ENCODE measurements at places on chromosomes 3 and 15.

- no peak for DNase-seq
Observed at GRCh38 chr15:83449250-83449671, 2.1 kb downstream of the SH3GL3 start.

DNA sequence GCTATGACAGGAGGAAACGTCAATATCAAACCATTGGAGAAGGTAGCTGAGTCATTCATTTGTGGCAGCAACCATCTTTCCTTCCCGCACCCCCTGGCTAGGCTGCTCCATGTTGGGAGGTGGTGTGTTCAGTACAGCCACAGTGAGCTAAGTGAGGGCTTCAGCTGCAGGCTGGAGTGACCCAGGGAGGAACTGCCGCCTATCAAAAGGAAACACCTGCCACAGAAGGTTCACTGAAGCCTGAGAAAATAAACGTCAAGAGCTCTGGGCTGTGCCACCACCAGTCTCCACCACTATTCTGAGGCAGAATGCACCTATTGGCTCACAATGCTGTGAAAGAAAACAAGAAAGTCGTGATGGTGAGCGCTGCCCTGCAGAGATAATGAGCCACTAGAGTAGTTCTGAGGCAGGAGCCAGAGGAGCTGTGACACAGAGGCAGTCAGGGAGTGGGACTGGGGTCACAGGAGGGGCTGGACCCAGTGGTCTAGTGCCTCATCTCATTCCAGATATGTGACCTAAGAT lies 34.8 kb upstream of the CD47 start:
- no peak for DNase-seq

DNA sequence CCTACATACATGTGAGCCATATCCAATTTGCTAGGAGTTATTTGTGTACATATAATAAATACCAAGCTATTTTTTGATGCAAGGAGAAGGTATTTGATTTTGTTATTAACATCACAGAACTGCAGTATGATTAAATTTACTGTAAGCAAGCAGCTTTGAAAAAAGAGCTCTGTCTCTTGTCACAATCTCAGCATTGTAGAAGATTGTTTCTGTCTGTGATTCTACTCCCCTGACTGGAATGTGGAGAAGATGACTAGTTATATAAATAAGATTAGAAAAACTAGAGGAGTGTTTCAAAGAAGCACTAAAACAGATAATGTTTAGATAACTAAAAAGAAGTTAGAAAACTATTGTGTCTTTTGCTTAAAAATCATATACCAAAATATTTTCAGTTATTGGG lies 17.1 kb upstream of the DCBLD2 start:
- DNase-seq: peak; percentile 69

DNA sequence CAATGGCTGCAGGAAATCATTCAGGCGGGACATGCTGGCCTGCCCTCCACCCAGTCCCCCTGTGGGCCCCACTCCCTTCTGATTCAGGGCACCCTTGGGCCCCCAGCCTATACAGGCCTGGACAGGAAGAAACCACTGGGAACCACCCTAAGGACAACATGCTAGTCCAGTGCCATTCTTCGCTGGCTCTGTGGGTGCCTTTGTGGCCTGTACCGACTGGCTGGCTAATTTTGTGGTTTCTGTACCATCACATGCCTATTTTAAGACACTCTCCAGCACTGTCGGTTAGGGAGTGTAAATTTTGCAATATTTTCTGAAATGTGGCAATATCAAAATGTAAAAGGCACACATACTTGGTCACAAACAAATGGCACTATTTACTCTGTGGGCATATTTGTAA lies 61.4 kb upstream of the POLG start:
- no peak for DNase-seq

DNA sequence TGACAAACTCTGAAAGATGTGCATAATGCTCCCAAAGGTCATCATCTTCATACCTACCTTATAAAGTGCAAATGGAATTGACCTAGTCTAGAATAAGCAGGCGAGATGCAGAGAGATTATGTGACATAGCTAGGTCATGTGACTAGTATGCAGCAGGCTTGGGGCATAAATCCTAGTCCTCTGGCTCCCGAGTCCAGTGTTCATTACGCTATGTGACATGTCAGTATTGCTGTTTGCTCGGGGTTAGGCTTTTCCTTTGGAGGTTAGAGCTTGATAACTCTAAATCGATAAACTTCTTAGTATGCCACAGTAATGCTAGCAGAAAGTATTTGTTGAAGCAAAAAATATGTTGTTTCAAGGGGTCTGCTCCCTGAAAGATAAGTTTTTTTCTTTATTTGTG lies 481.7 kb upstream of the TPRG1 start:
- DNase-seq: no peak

GRCh38 chr15:49163678-49164077 lies 6.4 kb upstream of the GALK2 start:
- no peak for DNase-seq

GRCh38 chr3:17832016-17832415 lies 89.6 kb upstream of the TBC1D5 start:
- no peak for DNase-seq

- DNase-seq: peak; percentile 79
Observed at GRCh38 chr3:185280572-185281365, 26.9 kb upstream of the EHHADH start.

DNA sequence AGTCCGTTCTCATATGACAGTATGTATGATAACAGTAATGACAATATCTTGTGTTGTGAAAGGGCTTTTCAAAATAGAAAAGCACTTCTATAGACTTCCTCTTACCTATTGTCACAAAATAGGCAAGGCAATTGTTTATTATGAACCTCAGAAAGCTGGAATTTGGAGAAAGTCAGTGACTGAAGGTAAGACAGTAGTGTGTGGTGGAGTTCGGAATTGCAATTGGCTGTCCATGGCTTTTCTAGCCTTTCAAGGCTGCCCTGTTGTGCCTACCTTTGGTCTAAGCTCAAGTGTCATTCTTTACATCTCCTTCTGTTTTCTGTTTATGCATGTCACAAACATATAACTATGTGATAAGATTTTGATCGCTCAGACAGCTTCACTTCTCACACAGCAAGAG lies 219.3 kb upstream of the NR2E3 start:
- DNase-seq: no peak

DNA sequence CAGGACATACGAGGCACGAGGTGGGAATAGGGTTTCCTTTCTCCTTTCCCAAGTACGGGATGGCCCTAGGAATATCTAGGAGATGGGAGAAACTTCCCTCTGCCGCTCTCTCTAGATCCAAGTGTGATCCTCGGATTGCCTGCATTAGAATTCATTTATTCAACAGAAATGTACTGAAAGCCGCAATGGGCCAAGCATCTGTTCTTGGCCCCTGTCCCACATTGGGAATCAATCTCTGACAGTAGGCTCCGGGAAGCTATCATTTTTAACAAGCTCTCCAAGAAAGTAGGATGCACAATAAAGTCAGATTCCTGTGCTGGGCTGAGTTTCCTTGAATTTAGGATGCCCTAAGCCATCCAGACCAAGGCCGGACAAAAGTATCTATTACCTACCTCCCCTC lies 37.2 kb upstream of the CA12 start:
- no peak for DNase-seq

- no peak for DNase-seq
Observed at GRCh38 chr15:81052046-81052445, 51.3 kb downstream of the TLNRD1 start.

DNA sequence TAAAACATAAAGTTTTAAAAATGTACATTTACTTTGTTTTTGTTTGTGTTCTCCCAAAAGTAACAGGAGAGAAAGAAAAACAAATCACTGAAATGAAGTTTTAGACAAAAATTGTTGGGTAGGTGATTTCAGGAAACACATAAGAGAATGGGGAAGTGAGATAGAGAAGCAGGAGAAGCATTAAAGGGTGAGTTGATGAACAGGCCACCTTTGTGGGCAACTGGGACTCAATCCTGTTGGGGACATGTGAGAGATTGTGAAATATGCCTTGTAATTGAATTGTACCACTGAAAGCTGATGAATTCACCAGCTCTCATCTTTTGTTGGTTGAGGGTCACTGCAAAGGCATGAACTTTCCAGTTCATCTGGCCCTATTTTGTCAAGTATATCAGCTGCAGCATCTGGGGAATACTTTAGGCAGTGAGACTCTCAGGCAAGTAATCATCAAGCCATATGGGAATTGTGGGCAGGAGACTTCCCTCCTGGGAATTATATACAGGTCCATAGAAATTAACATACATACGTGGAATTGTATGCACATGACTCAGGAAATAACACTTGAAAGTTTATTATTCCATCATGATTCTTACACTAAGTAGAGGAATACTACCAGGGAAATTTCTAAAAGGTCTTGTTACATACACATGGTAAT lies 181.0 kb downstream of the ZBBX start:
- DNase-seq: no peak

DNA sequence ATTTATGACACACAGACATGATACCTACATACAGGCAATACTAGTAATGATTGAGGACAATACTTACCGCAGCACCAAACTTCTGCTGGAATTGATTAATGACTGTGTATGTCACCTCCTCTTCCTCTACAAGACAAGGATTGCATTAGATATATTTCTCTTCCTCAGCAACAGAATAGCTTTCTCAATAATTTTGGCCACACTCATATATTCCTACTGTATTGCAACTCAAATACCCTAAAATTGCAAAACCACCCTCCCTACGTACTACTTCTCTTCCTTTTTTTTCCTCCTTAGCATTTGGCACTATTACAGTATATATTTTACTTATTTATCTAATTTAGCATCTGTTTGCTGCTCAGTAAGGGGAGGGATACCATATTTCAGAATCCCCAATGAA lies 14.8 kb downstream of the EXD1 start:
- no peak for DNase-seq

- DNase-seq: no peak
Observed at GRCh38 chr3:134965865-134966481, 170.9 kb downstream of the EPHB1 start.

GRCh38 chr3:4956738-4957137 lies 22.5 kb upstream of the BHLHE40 start:
- no peak for DNase-seq

DNA sequence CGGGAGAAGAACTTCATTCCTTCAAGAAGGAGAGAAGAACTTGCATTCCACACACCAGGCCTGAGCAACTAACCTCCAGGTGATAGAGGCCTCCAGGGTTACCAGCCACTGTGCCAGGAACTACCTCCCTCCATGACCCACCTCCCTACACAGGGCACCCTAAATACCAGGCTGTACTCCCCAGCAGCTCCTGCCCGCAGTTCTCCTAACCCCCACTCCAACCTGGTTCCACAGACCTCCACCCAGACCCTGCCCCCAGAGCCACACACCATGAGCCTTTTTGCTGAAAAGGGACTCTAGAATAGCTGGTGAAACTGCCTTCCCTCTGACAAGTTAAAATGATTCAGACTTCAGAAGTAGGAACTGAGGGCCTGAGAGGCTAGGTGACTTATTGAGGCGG lies 8.2 kb downstream of the IGDCC3 start:
- DNase-seq: no peak

- DNase-seq: no peak
Observed at GRCh38 chr3:95751509-95751908, 1062.9 kb upstream of the EPHA6 start.

- DNase-seq: no peak
Observed at GRCh38 chr3:128590948-128591347, 59.7 kb downstream of the RPN1 start.

DNA sequence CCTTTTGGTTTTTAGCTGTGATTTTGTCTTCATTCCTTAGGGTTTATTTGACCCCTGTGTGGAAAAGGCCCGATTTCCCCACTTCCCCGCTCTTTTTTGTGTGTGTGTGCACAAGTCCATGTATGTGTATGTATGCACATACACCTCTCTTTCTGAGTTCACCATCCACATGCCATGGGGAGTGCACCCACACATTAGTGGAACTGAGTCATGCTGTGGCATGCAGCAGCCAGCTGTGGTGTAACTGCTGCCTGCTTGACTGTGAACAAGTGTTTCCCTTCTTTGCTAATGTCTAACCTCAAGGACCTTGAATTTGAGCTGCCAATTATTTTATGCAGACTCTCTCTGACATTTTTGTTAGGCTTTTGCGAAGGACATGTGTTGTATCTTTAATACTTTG lies 434.9 kb upstream of the TPM1 start:
- peak; percentile 47 for DNase-seq

- peak; percentile 97 for DNase-seq
Observed at GRCh38 chr3:133944641-133945380, 49.1 kb upstream of the RAB6B start.

- peak; percentile 92 for DNase-seq
Observed at GRCh38 chr15:81274931-81275707, 48.8 kb downstream of the STARD5 start.

- DNase-seq: peak; percentile 75
Observed at GRCh38 chr3:186417791-186418190, 55.8 kb upstream of the DGKG start.

GRCh38 chr3:5442106-5442785 lies 254.7 kb downstream of the EDEM1 start:
- no peak for DNase-seq

DNA sequence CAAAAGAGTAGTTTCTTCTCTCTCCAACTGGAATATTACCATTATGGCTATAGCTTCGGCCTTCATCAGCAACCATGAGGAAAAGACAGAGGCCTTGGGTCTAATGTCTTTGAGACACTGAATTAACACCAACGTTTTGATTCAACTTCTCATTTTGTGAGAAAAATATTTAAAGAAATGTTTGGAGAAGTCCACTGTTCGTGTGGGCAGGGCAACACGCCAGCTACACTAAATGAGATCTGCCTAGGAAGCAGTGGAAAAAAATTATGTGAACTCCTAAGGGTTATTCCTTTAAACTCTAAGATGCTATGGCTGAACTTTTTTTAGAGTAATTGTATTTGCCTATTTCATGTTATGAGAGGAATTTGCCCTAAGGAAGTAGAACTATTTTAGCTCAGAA lies 41.8 kb downstream of the NCEH1 start:
- no peak for DNase-seq

- no peak for DNase-seq
Observed at GRCh38 chr3:77078279-77078678, 38.4 kb downstream of the ROBO2 start.

DNA sequence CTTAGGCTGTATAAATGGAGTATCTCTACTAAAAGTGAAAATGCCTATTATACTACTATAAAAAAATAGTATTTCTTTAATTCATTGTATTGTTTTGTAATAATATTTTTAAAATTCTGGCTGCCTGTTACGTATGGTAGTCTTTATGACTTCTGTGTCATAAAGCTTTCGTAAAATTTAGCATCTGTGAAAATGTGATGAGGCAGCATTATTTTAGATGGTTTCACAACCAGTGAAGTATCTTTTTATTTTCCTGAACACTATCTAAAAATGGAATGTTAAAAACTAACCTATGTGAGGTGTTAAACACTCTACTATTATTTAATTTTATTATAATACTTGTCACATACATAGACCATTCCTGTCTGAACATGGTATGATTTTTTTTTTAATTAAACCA lies 46.2 kb downstream of the LRCH3 start:
- DNase-seq: no peak

- DNase-seq: no peak
Observed at GRCh38 chr3:37554364-37554763, 307.3 kb upstream of the CTDSPL start.

- DNase-seq: peak; percentile 37
Observed at GRCh38 chr15:95580121-95580520, 750.4 kb upstream of the NR2F2 start.

- DNase-seq: peak; percentile 47
Observed at GRCh38 chr3:4670352-4670751, 177.2 kb downstream of the ITPR1 start.

- peak; percentile 46 for DNase-seq
Observed at GRCh38 chr3:184016811-184017671, 643 bp downstream of the ABCC5 start.

Measured in choroid plexus epithelial cell (primary cell).